K562 (cell line): ENCODE measurements at places on chromosomes 13 and 19.

- DNase-seq = no peak
These were observed 18.4 kb upstream of the KPNA3 start for GRCh38 chr13:49810567-49811526.

DNA sequence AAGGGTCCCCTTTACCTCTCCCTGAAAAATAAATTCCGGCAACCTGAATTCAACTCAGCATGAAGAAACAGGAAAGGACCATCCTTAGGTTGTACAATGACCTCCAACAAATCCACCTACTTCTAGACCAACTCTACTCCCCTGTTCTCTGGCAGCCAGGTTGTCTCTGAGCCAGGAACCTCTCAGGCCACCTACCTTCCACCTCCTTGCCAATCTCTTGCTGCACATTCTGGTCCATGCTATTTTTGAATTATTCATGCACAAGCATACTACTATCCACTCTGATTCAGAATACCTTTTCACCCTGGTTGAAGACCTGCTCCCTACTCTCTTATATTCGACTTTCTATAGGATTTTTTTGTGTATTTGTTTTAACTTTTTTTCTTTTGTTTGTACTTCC lies 415.0 kb upstream of the ZNF507 start:
- DNase-seq = no peak

GRCh38 chr19:55621673-55622231 lies 2.6 kb downstream of the ZNF784 start:
- DNase-seq = no peak

DNA sequence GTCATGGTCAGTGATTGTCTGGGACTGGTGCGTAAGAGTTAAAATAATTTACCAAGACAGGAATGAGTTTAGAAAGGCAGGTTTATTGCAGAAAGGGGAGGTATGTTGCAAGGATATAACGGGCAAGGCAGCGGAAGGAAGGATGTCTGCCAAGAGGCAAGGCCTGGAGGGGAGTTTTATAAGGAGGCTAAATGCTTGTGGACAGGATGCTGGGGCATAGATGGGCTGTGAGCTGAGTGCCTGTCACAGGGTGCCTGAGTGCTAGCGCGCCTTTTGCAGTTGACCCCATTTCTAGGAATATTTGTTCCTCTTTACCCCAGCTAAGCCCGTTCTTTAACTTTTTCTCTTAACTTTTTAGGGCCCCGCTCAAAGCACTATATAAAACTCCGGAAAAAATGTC lies 58.7 kb downstream of the TEX26 start:
- no peak for DNase-seq

DNA sequence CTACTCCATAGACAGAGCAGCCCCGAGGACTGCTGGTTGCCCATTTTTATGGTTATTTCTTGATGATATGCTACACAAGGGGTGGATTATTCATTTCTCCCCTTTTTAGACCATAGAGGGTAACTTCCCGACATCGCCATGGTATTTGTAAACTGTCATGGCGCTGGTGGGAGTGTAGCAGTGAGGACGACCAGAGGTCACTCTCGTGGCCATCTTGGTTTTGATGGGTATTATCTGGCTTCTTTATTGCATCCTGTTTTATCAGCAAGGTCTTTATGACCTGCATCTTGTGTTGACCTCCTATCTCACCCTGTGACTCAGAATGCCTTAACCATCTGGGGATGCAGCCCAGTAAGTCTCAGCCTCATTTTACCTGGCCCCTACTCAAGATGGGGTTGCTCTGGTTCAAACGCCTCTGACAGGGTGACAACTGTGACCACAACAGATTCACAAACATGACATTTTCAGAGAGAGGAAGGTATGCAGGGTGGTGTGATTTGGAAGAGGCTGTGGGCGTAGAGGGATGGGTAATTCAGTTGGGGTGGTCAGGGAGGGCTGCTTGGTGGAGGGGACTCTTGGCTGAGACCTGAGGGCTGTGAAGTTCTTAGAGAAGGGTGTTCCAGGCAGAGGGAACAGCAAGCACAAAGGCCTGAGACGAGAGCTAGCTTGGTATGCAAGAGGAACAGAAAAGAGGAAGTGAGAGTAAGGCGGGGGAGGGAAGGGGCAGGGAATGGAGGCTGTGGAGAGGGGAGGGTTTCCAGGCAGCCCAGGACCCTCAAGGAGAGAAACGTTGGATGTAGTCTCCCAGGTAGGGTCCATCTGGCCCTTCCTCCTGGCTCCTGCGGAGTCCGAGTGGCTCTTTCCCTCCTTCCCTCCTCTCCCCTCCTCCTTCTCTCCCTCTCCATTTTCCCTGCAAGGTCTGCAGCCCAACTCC lies 23.5 kb downstream of the FAM187B start:
- peak; percentile 52 for DNase-seq
